Gastrocnemius medialis (tissue), 4 donors: ENCODE measurements at places on chromosomes 5 and 9.

GRCh38 chr5:6000867-6001266 is 377.5 kb downstream of the MED10 start:
- no peak for DNase-seq

DNA sequence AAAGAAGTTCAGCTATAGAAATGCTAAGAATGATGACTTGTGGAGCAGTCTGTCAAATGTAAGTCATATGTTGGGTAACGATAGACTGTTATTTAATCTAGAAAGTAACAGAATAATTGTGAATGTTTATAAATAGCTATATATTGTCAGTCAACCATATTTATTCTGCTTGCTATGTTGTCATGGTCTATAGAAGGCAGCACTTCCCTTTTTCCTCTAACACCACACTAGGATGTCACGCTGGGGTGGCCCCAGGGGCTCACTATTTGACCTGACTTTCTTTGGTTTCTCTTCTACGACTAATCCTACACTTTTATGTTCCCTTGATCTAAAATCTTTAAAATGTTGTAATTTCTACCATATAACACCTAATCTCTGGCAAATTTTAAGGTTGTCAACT is 20.5 kb downstream of the ERAP2 start:
- DNase-seq = no peak

GRCh38 chr9:35520364-35520710 is 30.4 kb downstream of the RUSC2 start:
- DNase-seq = no peak

GRCh38 chr9:115815786-115816185 is 337.8 kb upstream of the PAPPA start:
- no peak for DNase-seq

GRCh38 chr9:127905004-127905728 is 5.8 kb upstream of the ST6GALNAC6 start:
- no peak for DNase-seq
